ENCODE measurements at places on chromosomes 5 and 9.
A peak's percentile ranks its signal among the peaks of the same experiment; 100 is the strongest.

DNA sequence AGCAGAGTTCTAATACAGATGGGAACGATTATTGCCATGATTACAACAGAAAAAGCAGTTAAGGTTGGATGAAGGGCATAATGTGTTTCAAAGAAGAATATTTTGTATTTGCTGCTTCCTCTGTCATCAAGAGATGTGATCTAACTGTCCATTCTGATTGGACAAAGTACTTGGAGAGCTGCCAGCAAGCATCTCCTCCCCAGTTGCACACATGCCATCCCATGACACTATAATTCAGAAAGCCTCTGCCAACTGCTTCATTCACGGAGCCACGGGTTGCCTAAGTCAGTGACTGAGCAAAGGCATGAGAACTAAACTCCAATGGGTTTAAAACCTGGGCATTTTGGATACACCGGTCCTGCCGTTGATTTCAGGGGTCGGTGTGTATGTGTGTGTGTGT is 253.8 kb downstream of the CRB2 start:
- no peak for DNase-seq

- DNase-seq, result no peak
Observed at GRCh38 chr5:10620346-10620745, 56.5 kb downstream of the ANKRD33B start.

DNA sequence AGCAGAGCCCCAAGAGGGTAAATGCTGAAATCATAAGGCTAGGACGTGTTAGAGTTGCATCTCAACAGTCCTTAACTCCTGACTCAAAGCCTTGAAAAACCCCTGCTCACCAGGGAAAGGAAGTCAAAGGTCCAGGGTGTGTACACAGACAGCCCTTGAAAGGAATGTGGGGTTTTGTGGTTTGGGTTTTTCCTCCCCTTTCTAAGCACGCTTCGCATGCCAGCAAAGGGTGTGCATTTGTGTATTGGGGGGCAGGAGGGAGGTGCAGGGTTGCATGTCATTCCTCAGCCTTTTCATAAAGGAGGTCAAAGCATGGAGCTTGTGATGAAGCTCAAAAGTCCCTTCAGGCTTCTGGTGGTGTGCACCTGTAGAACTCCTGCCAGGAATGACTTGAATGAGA is 17.3 kb upstream of the XPA start:
- DNase-seq, result no peak

DNA sequence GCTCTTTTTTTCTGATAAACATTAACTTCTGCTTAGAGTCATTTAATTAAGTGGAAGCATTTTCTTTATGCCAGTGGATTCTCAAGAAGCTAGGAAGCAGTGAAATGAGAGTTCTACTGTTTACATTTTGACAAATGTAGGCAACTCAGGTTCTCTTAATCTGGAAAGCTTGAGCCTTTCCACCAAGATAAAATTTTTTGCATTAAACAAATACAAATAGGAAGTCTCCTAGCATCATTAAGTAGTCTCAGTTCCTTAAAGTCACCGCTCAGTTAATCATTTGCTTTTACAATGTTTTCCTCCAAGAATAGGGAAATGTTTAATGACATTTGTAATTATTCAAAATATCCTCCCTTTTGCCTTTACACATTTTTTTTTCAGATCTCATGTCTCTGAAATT is 290.4 kb upstream of the PDE4D start:
- no peak for DNase-seq

GRCh38 chr9:134955156-134955555 is 37.4 kb upstream of the FCN1 start:
- DNase-seq, result no peak

DNA sequence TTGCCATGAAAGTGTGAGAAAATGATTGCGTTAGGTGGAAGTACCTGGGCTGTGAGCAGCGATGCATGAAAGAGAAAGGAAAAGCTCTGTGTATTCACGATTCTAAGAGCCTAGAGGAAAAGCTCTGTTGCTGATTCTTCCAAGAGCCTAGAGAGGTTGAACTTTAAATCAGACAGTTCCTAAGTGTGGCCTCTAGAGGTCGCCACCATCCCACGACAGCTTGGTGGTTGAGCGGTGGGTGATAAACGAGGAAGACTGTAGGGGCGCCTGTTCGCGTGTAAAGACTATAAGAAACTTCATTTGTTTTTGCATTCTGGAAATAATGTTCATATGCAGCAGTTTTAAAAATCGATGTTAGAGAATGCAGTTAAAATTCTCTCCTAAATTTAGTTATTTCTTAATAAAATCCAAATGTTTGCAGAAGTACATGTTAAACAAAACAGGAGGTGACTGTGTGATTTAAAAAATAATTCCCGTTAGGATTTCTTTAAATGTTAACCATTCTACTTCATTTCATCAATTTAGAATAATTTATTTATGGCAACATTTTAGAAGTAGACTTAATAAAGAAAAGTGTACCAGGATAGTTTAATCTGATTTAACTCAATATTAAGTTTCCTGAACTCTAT is 107.7 kb downstream of the TENT4A start:
- no peak for DNase-seq

DNA sequence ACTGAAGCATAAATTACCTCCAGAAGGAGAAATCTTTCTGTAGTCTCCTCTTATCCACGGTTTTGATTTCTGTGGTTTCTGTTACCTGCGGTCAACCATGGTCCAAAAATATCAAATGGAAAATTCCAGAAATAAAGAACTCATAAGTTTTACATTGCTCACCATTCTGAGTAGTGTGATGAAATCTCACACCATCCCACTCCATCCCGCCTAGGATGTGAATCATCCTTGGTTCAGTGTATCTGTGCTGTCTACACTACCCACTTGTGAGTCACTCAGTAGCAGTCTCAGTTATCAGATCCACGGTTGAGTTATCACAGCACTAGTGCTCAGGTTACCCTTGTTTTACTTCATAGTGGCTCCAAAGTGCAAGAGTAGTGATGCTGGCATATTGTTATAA is 371.2 kb downstream of the NFIB start:
- no peak for DNase-seq

GRCh38 chr5:149886692-149887470 is 57.7 kb downstream of the PDE6A start:
- DNase-seq, result no peak

GRCh38 chr9:134891713-134892112 is 11.1 kb downstream of the FCN2 start:
- DNase-seq, result no peak

DNA sequence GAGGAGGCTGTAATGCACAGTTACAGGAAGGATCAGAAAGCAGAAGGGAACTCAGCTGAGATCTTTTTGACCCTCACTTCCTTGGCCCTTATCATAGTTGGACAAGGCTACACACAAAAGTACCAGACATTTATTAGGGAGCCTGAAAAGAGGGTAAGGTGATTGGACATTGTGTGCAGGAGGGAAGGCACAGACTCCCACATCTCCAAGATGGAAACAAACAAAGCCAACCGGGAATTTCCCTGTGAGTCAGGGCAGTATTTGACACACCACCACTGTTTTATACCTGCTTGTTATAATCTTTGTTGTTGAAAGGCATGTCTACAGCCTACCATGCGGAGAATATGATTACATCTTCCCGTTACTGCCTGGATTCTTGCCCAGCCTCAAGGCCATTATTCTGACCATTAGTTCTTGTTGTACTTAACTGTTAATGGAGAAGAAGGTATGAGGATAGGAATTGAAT is 3.0 kb upstream of the CCNG1 start:
- DNase-seq, result no peak

DNA sequence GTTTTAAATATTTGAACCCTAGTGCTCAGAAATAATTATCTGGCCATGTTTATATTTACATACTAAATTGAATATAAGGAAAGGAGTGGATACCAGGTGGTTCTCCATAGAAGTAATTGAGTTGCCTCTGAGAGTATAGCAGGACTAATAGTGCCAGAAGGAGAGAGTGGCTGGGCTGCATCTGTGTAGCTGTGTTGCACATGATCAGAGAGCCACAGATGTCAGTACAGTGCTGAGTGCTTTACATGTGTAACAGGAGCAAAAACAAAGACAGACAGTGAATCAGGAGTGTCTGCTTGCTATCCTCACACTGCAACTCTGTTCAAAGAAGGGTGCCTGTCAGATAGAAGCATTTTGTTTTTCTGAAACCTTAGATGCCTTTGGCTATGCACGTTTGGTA is 353.9 kb upstream of the PAPPA start:
- no peak for DNase-seq

- DNase-seq, result peak; percentile 48
Observed at GRCh38 chr5:176985516-176985915, 21.1 kb downstream of the UIMC1 start.

GRCh38 chr5:36943584-36943983 is 67.0 kb downstream of the NIPBL start:
- no peak for DNase-seq

DNA sequence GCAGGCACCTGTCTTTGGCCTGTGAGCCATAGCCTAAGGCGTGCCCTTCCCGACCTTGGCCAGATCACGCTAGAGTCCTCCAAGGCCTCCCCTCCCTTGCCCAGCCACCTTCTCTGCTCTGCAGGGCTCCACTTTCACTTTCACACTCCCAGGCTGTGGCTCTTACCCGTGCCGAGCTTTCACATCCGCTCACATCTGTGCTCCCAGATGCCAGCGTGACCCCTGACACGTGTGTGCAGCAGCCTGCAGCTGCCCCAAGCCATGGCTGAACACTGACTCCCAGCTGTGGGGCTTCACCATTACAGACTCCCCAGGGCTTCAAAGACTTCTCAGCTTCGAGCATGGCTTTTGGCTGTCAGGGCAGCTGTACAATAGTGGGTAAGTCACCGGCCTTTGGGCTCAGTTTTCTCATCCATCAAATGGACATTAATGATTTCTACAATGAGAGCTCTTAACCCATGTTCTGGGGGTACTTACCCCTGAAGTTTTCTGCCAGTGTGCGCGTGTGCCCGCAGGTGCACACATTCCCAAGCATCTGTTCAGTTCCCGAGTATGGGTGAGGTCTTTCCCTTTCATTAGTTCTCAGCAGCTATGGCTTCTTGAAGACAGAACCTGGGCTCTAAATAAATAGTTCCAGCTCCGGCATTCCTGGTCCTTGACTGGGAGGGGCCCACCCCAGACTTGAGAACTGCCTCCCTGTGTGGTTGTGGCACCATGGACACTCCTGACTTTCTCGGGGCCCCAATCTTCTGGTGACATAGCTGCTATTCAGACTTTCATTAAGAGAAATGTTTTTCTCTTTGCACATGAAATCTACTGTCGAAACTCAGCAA is 118.6 kb downstream of the RGS3 start:
- peak; percentile 84 for DNase-seq

- no peak for DNase-seq
Observed at GRCh38 chr5:63768221-63768620, 194.0 kb downstream of the HTR1A start.

GRCh38 chr9:78029551-78030295 is 1.9 kb downstream of the GNAQ start:
- DNase-seq, result no peak

DNA sequence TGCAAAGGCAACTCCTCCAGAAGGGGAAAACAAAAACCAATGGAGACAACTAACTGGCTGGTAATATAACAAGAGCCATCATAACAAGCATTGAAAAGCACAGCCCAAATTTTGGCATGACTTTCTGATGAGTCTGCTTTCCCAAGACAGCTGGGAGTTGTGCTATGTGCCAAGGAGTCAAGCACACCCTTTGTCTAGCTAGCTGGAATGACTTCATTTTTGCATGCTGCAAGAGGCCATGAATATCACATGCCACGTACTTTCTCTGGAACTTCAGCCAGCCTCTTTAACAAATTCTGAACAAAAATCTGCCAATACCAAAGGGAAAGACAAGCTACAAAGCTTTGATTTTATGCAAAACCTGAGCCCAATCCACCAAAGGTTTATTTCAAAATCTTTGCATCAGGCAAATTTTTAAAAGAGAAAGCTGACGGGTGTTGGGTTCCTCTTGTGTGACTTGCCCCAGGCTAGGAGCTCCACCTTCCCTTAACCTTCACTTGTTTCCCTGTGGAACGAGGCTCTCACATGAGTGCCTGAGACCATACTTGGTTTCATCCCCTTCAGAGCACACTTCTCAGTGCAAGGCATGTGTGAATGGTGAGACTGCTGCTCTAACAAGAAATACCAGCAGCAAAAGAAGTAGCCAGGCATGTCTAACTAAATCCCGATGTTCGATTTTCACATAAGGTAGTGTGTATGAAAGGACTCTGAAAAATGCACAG is 47.3 kb downstream of the S1PR3 start:
- no peak for DNase-seq

- DNase-seq, result no peak
Observed at GRCh38 chr5:91076138-91076537, 307.0 kb downstream of the ARRDC3 start.

- DNase-seq, result peak; percentile 35
Observed at GRCh38 chr9:129757045-129757444, 4.2 kb upstream of the PTGES start.

DNA sequence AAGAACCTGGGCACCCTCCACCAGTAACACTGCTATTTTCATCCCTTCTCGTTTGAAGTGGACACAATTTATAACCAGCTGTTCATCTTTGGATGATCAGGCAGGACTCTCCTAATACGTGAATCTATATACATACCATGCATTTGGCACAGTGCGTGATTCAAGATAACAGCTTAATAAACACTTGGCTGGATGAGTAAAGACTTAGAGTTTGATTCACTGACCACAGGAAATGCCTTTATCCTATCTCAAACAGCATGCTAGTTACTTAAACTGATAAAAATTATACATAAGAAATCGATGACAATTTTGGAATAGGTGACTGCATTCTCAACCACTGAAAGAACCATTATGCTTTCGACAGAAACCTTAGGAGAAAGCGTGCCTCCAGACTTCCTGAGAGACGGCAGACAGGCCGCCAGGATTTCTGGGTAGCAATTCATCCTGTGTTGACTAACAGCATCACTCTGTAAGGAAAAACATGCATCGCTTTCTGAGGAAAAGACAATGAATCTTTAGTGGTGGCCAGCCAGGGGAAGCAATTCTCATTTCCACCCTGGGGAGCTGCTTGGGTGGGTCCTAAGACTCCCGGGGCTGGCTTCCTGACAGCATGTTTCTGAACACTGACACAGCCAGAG is 9.7 kb downstream of the MRPL36 start:
- DNase-seq, result no peak

DNA sequence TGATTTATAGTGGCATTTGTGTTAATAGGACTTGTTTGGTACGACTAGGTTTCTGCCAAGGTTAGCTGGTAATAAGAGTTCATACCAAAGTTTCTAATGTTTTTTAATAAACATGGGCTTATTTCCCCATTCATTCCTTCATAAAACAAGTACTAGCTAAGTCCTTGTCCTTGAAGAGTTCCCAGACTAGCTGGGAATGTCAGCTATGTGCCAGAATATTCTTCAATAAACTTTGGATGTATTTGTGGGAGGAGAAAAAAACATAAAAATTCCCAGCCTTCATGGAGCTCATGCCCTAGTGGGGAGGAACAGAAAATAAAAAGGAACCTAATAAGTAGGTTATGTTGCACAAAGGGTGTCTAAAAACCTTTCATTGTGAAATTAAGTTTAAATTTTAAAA is 176.9 kb downstream of the DENND1A start:
- DNase-seq, result no peak

DNA sequence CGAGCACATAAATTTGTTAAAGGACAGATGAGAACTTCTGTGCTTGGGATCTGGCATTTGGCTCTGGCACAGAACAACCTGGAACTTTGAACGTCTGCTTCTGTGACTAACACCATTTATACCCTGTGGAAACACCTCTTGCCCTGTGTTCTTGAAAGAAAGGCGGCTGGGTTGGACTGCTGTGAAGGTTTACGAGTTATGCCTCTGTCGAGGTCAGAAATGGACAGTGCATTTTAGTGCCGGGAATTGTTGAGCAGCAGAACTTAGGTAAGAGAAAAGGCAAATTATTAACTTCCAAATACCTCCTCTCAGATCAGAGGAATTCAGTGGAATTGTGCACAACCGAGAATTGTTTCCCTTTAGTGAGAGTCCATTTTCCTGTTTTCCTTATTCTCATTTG is 14.1 kb upstream of the INIP start:
- DNase-seq, result no peak

GRCh38 chr5:144206141-144206540 is 35.5 kb downstream of the KCTD16 start:
- DNase-seq, result no peak
